NCI-H1417 (cell line): ENCODE measurements at places on chromosomes 12 and 14.

- DNase-seq = no peak
These were observed 117.2 kb downstream of the SAMD4A start for GRCh38 chr14:54683882-54684794.

- peak; percentile 31 for DNase-seq
These were observed 5.3 kb upstream of the PSMD9 start for GRCh38 chr12:121883315-121883660.

GRCh38 chr12:124338876-124339603, 44.1 kb downstream of the RFLNA start:
- no peak for DNase-seq

- DNase-seq = peak; percentile 73
These were observed 12.8 kb downstream of the LRCOL1 start for GRCh38 chr12:132597333-132598316.

- DNase-seq = no peak
These were observed 80.0 kb upstream of the EGLN3 start for GRCh38 chr14:34030864-34031263.

- no peak for DNase-seq
These were observed 765.2 kb downstream of the NOVA1 start for GRCh38 chr14:25832585-25832984.

DNA sequence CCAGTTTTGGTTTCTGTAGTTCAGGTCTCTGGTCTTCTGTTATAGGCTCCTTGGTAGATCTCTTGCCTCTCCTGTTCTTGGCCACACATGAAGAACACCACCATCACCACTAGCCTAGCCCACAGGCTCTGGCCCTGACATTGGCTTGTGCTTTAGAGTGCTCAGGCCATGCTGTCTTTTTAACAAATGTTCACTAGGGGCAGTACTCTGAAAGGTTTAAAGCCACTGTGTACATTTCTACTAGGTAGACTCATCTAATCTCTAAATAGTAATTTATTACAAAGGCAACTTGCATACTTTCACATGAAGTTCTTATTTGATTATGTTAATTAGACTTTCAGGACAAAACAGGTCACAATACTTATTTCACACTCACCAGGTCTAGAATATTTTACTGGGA, 38.3 kb downstream of the PDE6H start:
- peak; percentile 12 for DNase-seq

GRCh38 chr14:67940486-67941455, 121.2 kb downstream of the RAD51B start:
- no peak for DNase-seq

DNA sequence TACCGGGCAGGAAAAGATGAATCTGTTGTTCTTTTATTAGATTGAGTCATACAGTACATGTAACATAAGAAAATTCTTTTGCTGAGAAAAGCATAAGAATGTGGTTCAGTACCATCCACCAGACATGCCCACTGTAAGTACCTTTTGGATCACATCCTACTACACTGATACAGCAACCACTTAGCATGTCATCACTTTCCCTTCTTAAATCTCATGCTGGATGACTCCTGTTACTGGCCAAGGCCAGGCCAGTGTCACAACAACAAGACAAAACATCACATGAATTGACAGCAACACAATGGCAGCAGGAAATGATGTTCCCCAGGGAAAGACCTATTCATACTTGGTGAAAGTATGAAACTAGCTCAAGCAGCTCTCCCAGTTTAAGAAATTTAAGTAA, 46.4 kb downstream of the STXBP6 start:
- no peak for DNase-seq

- DNase-seq = no peak
These were observed 400 bp downstream of the ADCY6 start for GRCh38 chr12:48788524-48788853.

- peak; percentile 81 for DNase-seq
These were observed 627 bp downstream of the CPM start for GRCh38 chr12:68932128-68932960.

DNA sequence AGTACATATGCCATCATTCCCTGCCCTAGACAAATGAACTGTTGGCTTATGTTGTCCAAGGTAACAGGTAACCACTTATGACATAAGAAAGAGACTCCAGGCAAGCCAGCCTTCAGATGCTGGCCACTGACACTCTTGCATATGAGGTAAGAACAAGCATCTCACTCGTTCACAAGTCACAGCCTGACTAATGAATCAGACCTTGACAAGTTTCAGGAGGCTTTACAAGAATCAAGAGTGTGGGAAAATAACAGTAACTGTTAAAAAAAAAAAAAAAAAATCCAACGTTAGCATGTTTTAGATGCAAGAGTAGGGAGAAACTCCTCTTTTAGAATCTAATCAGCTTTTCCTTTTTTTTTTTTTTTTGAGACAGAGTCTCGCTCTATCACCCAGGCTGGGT, 40.7 kb downstream of the ZFYVE1 start:
- DNase-seq = no peak

DNA sequence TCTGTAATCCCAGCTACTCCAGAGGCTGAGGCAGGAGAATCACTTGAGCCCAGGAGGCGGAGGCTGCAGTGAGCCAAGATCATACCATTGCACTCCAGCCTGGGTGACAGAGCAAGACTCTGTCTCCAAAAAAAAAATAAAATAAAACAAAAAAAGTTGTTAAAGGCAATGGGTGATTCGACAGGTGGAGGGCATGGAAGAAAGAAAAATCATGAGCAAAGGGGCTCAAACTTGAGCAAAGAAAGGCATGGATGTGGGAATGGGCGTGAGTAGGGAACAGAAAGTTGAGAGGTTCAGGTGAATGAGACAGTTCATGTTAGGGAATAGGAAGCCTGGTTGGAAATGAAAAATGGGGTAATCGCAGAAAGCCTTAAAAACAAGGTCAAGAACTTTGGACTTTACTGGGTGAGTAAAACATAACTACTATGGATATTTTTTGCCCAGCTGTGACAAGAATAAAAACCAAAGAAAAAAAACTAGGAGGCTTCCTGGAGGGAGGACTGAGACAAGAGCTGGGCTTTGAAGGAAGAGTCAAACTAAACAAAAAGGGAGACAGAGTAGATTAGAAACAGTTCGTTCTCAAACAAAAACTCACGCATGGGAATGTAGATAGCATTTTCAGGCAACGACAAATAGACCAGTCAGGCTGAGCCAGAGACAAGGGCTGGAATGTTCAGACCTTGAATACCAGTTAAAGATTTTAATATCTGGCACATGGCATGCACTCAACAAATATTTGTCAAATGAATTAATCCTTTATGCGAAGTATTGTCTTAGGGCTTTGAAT, 18.8 kb downstream of the PYM1 start:
- DNase-seq = no peak

DNA sequence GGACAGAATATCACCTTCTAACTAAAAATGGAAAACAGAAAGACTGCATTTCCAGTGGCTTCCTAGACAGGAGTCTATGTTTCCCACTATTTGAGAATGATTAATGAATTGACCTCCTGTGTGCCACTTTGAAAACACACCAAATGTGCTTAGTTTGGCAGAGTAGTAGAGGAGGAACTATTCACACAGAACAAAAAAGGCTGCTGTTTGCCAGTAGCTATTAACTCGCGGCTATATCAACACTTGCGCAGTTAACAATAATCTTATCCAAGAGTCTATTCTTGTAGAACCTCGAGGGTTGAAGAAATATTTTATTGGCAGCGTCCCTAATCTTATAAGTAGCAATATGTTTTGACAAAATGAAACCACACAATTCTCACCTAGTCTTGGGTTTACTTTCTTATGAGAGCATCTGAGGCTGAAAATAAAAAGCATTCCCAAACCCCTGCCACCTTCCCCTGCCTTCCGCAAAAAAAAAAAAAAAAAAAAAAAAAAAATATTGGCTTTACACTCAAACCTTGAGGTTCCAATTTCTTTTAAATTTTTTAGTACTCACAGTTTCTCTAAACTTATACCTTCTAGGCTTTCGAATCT, 127.3 kb upstream of the FLRT2 start:
- peak; percentile 43 for DNase-seq

DNA sequence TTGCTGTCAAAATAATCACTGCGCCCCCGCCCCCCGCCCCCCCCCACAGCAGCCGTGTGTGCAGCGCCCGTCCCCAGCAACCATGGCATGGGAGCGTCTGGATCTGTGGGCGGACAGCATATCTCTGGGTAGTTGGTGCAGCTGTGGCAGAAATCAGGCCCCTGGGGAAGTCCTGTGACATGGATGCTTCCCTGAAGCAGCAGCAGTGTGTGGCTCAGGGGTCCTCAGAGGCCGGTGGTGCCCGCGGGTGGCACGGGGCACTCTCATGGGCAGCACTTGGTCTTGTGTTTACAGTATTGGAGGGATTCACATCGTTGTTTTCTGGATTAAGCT, 19.2 kb downstream of the XRCC3 start:
- DNase-seq = no peak

DNA sequence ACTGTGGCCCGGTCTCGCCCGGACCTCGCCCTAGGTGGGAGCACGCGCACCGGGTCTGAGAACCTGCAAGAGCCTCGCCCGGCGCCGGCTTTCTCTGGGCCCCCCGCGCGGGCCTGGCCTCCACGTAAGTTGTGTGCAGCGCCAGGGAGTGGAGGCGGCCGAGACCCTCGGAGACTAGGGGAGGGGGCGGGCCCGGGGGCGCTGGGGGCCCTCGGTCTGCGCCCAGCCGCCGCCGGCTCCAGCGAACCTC, 183 bp upstream of the PRMT8 start:
- peak; percentile 78 for DNase-seq

GRCh38 chr14:66247662-66248193, 238.4 kb upstream of the CCDC196 start:
- no peak for DNase-seq

- no peak for DNase-seq
These were observed 629.3 kb downstream of the DIO2 start for GRCh38 chr14:79581912-79582576.

GRCh38 chr12:18905134-18905533, 167.2 kb downstream of the CAPZA3 start:
- no peak for DNase-seq

- no peak for DNase-seq
These were observed 44.5 kb downstream of the RIMBP2 start for GRCh38 chr12:130671556-130671955.

DNA sequence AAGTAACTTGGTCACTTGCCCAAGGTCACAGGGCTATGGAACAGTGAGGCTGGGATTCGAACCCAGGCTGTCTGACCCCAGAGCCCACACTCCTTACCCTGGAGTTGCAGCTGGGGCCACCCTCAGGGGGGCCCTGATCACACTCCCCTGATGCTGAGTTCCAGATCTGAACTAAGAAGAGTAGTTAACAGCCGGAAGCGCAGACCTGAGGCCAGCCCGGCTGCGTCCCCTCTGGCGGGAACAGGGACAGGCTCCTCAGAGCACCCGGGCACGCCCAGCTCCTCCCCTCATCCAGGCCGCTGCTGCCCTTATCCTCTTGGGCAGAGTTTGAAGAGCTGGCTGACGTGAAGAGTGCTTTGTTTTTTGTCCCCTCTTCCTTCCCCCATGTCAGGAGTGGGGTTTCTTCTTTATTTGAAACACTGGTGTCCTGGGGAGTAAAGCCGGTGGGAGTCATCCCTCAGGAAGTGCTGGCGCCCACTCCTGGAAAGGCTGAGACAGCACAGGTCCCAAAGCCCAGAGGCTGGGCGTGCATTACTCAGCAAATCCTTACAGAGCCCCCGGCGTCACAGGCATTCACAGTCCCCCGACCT, 8.7 kb downstream of the PHB2 start:
- DNase-seq = peak; percentile 86

- no peak for DNase-seq
These were observed 75.1 kb downstream of the MED13L start for GRCh38 chr12:116202433-116202832.

DNA sequence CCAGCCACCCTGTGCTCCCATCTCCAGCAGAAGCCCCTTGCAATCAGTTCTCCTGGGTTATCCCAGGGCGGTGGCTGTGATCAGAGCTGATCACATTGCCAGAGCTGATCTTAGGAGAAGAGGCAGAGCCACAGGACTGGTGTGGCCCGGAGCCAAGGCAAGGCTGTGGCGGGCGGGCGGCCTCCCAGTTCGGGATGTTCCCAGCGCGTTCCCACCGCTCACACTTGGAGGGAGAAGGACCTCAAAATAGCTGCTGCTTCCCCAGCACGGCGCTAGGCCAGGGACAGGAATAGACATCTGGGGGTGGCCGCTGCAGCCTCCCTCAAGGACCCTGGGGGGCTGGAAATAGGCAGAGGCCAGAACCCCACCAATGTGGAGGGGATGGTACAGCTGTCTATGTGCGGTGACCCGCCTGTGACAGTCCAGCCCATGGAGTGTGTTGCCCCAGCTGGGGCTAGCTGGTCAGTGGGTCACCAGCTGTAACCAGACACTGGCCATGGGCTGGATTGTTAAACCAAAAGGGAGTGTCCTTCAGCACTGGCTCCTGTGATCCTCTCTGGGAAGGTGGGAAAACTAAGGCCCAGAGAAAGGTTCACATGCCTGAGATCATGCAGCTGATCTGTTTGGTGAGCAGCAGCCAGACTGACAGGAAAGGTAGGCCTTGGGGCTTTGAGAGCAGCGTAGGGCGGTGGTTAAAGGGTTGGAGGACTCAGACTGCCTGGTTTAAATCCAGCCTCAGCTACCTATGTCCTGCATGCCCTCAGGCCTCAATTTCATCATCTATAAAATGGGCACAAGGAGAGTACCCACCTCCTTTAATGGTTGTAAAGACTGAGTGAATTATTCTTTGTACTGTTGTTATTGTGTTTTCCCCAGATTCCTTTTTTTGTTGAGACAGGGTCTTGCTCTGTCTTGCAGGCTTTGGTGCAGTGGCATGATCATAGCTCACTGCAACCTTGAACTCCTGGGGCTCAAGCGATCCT, 8.0 kb upstream of the POP5 start:
- no peak for DNase-seq

- no peak for DNase-seq
These were observed 10.1 kb downstream of the CCDC196 start for GRCh38 chr14:66496188-66496807.

DNA sequence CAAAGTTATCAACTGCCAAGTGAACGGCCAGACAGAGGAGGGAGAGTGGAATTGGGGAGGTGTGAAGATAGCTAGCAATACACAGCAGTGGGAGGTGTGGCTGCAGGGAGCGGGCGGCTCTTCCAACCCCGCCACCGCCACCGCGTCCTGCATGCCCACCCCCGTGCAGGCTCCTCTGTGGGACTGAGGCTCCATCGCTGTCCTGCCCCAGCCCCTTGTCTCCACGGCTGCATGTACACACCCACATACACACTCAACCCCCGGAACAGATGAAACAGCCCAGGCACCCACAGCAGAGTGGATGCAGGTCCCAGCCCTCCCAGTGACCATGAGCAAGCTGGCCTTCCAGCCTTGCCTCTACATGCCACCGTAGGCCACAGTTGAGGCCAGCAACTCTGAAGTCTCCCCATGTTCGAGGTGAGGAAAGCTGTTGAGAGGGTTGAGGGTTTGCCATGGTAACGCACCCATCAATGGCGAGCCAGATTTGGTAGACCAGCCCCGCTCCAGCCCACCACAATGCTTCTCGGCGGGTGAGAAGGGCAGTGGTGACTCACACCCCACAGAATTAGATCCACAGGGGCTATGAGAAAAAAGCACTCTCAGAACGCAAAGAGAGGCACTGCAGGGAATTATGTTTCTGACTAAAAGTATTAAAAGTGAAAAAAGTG, 39.3 kb downstream of the PITPNM2 start:
- DNase-seq = no peak
